ENCODE measurements at places on chromosomes 4 and X.

GRCh38 chrX:11381464-11381863, 88.3 kb downstream of the AMELX start:
- no peak for DNase-seq

DNA sequence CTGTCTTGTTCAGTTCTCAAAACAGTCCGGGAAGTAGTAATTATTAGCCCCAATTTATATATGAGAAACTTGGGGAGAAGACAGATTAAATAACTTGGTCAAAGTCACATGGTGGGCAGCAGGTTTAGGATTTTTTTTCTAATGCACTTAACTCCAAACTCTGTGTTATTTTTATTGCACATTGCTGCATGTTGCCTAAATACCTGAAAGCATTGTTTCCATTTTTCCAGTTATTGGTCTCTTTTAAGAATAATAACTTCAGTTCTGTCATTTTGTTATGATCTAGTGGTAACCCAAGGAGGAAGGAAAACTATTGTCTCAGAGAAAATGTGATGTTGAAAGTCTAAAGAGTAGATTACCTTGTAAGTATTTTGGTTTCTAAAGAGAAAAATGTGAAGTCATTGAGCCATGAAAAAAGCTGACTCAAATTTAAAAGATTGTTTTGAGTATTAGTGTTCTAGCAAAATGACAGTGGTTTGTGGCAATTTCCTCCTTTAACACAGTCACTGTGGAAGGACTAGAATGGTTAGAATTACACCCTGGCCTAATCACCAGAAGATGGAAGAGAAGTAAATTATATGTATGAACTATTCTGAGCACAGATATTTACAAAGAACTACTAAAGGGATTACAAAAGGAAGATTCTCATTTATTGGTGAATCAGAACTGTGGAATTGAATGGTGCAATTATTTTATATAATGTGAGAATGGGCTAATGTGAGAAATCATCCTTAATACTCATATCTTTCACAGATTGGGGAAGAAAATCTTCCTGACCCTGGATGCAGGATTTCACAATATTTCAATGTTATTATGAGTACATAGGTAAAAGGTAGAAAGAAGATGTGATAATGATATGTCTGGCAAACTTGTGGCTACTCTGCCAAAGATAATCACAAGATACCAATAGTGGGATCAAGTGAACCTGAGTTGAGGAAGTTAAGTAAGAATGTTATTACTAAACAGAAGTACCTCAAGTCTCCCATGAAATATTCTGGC, 21.7 kb upstream of the CXCL8 start:
- DNase-seq = no peak

- peak; percentile 12 for DNase-seq
Observed at GRCh38 chr4:154361450-154361849, 130.1 kb downstream of the DCHS2 start.

DNA sequence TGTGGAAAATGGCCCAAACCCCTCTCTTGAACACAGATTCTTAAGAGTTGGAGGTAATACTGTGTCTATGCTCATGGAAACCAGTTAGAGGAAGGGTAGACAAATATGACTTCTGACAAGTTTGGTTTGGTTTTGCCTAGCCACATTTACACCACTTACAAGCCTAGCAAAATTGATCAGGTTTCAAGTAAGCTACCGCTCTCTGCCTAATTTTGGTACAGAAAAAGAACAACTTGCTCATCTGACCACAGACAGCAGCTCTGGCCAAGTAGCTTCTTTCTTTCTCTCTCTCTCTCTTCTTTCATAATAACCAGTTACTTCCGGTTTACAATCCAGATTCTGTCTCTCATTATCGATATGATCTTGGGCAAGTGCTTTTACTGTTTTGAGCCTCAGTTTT, 260.0 kb downstream of the GLUD2 start:
- peak; percentile 12 for DNase-seq

GRCh38 chr4:128322311-128322710, 34.7 kb upstream of the PGRMC2 start:
- DNase-seq = no peak

GRCh38 chrX:124719060-124719459, 372.7 kb downstream of the SH2D1A start:
- DNase-seq = no peak

DNA sequence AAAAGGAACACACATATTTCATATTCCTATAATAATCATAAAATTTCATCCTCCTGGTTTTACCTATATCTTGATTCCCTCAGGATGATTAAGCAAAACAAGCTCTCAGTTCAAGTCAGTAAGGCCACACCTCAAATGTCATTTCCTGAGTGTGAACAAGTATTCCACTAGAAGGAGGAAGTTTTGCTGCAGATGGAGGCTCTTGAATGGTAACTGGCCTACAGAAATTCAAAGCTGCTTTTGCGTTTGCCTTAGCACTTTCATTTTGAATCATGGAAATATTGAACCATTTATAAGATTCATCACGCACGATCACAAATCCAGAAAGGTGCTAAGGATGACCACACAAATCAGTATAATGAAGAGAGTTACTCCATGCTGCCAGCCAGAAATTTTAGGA, 254.4 kb upstream of the CXXC4 start:
- DNase-seq = no peak

All from activated CD4-positive, alpha-beta memory T cell treated with anti-CD3 and anti-CD28 coated beads for 36 hours (primary cell).